Hematopoietic multipotent progenitor cell (in vitro differentiated cells): ENCODE measurements at places on chromosomes 7 and 10. TPM values are rescaled to one million over a fixed set of nuclear protein-coding genes. Genes with fewer than 3 reads are reported as not detected.
A peak's percentile ranks its signal among the peaks of the same experiment; 100 is the strongest.

DNA sequence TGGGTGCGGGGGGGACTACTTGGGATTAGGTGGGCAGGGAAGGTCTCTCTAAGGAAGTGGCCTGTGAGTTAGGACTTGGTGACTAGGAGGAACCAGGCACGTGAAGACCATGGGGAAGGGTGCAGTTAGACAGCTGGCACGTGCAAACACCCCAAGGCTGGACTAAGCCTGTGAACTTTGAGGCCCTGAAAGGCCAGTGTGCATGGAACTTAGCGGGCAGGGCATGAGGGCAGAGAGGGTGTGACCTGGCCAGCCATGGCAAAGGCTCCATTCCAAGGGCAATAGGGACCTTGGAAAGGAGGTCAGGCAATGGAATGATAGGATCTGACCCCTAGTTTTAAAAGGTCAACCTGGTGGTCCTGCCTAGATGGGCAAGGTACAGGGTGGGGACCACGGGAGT lies 158.4 kb upstream of the PCBD1 start:
- no peak for DNase-seq

- DNase-seq = no peak
These were observed 156.5 kb downstream of the WDR37 start for GRCh38 chr10:1212571-1213141.

DNA sequence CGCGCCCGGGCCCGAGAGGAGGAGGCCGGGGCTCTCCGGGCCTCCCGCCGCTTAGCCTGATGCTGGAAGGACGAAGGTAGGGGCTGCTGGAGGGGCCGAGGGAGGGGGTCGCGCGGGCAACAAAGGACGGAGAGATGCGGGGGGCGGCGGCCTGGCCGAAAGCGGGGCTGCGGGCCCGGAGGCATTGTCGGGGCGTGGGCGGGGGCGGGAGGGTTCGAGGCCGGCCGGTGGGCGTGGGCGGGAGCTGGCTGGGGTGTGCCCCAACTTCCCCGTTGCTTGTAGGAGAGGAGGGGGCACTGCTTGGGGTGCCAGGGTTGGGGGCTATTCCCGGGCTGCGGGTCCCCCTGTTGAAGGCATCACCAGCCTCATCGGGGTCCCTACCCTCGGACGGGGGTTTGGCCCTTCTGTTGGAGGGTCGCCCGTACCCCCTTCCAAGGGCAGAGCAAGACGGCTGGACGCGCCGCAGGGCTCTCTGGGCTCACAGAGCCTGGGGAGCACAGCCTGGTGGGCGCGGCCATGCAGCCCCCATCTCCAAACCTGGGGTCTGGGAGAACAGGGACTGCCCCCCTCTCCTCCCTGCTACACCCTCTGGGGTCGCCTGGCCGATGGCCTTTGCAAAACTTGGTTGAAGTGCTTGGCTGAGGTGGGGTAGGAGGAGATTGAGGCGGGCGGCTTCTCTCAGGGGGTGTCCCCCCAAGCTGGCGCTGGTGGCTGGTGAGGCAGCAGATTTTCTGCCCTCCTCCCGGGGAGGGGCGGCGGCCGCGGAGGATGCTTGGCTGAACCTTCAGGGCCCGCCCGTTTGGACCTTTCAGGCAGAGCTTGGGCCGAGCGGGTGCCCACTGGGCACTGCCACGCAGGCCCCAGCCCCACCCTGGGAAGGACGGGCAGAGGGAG lies 699 bp downstream of the CLIP2 start:
- DNase-seq = no peak

- no peak for DNase-seq
These were observed 20.6 kb downstream of the NPY start for GRCh38 chr7:24304494-24305095.

DNA sequence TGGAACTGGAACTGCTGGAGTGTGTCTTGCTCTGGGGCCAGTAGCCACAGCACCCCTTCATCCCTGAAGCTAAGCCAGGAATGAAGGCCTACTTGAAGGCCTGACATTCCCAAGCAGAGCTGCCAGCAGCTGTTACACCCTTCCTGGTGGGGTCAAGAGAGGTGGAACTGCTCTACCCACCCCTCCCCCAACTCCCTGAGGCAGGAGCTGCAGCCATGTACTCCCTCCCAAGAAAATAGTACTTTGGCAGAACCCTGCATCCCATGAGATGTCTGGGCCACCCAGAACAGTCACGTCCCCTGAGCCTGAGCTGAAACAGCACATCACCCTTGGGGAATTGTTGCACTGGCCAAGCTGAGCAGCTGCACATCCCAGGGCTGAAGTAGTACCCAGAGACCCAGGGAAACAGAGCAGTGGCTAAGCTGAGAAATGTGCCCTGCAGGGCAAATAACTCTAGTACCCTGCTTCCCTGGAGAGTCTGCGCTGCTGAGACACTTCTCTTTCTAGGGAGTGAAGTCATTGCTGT lies 63.4 kb upstream of the PLA2G12B start:
- DNase-seq = no peak

DNA sequence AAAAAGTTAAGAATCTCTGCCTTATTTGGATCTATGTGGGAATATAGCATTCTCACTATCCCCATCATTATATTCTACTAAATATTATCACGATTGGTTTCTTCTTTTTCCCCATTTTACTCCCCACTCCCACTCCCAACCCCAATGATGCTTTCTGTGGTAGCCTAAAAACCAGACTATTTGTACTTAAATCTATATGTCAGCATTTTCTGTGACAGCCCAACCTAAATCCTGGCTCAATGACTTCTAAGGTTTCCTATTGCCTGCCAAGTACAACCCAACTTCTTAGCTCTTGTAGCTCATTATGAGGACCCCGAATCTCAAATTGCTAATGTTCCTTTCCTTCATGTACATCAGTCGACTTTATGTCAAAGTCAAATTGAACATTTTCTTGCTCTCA lies 598.6 kb downstream of the XPNPEP1 start:
- no peak for DNase-seq

DNA sequence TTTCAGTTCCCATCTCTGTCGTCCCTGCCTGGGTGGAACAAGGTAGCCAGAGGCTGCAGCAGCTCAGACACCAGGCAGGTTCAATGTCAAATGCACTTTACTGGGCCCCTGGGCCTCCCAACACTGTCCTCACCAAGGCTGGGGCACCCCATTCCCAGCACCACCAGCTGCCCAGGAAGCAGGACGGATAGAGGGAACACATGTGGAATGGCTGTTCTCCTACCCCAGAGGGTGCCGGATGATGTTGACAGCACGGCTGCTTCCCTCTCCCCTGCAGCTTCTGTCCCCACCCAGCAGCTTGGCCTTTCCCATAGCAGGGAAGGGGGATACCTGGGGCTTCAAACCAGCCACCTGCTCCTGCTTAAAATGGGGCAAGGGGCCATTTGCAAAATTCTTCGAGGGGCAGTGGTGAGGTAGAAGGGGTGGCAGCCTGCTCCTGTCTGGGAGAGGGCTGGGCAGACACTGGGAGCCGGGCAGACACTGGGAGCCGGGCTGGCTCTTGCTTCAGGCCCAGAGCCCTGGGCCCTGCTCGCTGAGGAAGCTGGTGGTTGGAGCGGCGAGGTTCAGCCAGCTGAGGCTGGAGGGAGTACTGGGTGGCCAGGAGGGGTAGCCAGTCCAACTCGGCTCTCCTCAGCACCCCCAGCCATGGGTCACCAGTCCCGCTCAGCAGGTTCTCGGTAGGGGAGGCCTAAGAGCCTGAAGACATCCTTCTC lies 9.1 kb downstream of the POLL start:
- DNase-seq = no peak

GRCh38 chr10:92839191-92840085 lies 8.9 kb upstream of the EXOC6 start:
- DNase-seq = peak; percentile 51

The MSMB gene
- not detected for total RNA-seq

The CTAGE15 gene
- total RNA-seq = under 0.01 TPM

The TRDMT1 gene
- 8.9 TPM for total RNA-seq

The HEPACAM2 gene
- total RNA-seq = under 0.01 TPM

The CYP26A1 gene
- not detected for total RNA-seq

The TUBAL3 gene
- total RNA-seq = 1.3 TPM
